Pulmonary artery endothelial cell (primary cell): ENCODE measurements at places on chromosomes 16 and 17.

- no peak for DNase-seq
Measured at GRCh38 chr16:27980076-27980775, 83.3 kb downstream of the GSG1L start.

DNA sequence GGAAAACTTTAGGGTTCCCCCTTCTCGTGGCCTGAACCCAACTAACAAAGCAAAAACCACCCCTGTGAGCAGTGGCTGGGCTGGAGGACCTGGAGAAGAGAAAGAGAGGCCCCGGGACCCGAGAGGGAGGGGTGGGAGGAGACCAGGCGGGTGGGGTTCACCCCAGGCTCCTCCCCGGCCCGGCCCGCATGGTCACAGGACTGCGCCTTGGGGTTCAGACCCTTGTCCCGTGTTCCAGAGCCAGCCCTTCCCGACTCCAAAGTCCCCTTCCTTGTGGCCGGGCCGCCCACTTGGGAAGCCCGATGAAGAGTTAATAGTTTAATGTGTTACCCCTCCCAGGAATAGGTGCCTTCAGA lies 852 bp downstream of the MARVELD3 start:
- no peak for DNase-seq

- no peak for DNase-seq
Measured at GRCh38 chr16:4690946-4691665, 2.3 kb upstream of the NUDT16L1 start.

DNA sequence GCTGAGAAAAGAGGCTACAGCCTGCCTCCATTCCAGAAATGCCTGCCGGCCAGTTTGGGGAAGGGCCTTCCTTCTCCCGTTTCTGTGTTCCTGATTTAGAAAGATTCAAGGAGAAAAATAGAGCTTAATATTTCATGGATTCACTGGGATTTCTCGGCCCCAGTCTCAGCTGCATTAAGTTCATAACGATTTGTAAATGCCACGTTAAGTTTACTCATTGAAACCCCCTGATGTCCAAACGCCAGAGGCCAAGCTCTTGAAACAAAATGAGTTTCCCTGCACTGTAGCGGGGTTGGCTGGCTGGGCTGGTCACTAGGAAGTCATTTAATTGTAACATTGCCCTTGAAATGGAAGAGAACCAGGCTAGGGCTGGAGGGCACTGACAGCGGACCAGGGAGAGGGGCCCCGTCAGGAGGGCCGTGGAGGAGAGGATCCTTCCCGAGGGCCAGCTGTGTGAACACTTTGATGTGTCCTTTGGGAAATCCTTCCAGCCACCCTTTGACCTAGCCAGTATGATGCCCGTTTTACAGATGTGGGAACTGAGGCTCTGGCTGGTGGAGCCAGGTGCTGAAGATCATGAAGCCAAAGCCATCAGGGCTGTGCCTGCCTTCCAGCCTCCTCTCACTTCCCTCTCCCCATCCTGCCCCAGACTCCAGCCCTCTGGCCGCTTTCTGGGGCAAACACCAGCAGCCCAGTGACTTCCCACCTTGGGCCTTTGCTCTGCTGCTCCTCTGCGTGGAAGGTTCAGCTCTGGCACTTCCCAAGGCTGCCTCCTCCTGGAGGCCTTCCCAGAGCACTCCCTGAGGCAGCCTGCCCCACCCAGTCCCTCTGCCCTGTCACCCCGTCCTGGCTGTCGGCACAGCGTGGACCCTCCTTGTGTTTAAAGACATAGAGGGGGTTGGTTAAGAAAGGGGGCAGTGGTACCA lies 220.6 kb downstream of the KATNIP start:
- no peak for DNase-seq

DNA sequence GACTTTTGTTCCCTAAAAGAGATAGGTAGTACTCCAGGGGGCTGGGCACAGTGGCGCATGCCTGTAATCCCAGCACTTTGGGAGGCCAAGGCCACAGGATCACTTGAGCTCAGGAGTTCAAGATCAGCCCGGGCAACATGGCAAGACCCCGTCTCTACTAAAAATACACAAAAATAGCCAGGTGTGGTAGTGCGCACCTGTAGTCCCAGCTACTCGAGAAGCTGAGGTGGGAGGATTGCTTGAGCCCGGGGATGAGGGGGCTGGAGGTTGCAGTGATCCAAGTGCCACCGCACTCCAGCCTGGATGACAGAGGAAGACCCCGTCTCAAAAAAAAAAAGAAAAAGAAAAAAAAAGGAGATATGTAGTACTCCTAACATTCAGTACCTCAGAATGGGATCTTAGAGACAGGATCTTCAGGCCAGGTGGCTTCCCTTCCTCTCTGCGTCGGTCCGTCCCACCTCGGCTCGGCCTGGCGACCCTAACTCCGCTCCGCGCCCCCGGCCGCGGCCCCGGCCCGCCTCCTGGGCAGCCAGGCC lies 89.6 kb downstream of the CDC27 start:
- no peak for DNase-seq

DNA sequence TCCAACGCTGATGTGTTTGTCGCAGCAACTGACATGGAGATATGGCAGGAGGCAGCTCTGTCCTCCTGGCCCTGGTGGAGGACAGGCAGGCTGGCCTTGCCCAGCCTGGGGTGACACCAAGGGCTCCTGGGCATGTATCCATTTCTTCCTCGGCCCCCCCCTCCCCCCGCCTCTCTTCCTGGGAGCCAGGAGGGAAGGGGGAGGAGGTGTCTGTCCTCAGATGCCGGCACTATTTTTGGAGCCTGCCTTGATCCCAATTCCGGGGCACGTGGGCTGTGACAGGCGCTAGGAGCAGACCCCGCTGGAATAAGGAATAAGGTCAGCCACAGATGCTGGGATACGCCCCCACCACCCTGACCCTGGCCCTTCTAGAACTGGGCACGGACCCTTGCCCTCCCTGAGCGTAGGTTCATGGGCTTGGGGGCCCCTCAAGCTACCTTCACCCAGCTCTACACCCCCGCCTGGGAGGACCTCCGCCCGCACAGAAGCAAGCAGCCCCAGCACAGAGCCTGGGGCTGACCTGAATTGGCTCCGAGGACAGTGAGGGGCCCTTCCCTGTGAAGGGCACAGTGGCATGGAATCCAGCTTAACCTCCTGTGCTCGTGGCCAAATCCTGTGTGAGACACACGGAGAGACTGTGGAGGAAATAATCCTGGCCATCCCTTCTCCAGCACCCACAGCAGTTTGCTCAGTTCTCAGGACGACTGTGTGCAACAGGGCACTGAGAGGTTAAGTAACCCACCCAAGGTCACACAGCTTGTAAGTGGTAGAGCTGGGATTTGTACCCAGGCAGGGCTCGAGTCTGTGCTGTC lies 24.1 kb downstream of the SEC14L5 start:
- no peak for DNase-seq

GRCh38 chr17:53321651-53322050 lies 501.1 kb upstream of the KIF2B start:
- DNase-seq, result no peak

DNA sequence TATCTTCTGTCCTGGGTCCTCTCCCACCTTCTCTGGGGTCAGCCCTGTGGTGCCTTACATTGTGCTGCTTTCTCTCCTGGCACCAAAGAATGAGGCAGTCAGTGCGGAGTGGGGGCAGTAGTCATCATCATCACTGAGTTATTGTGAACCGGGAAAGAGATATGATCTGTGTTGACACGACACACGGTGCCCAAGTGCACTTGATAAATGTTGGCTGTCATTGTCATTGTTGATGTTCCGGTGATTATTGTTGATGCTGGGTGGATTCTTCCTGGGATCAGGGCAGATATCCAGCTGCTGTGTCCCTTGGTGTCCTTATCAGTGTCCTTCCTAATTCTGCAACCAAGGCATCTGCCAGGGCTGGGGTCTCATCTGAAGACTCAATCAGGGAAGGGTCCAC lies 121.7 kb downstream of the ABCC6 start:
- no peak for DNase-seq

DNA sequence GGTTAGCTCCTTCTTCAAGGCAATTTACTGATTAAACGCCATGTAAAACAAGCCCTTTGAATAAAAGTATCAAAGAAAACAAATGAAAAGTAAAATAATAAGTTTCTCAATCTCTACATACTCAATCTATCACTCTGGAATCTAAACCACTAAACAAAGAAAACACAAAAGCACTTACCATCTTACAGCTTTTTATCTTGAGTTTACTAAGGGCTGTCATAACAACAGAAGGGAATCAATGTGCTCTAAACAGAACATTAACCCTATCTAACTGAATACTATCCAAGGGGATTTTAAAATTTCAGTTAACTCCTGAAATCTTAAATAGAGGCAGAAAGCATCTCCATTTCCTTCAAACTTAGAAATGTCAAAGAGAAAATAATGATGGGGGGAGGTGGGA lies 3.4 kb downstream of the SKA2 start:
- DNase-seq, result no peak

DNA sequence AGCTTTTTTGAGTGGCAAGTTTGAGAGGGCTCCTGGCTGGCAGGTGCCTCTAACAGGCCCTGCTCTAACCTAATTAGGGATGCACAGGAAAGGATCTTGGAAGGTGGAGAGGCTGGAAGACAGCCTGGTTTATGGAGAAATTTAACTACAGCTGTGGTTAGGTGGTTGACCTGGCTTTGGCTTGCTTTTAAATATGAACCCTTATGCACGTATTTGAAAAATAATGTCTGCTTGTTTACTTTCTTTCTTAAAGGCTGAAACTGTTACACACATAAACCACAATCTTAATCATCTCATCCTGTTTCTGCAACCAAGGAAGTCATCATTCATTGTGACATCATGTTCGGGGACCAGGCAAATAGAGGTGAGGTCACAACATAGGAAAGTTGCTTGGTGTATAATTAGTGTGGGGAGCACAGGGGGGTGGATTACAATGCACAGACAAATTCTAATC lies 23.1 kb upstream of the DHRS13 start:
- DNase-seq, result peak; percentile 69

DNA sequence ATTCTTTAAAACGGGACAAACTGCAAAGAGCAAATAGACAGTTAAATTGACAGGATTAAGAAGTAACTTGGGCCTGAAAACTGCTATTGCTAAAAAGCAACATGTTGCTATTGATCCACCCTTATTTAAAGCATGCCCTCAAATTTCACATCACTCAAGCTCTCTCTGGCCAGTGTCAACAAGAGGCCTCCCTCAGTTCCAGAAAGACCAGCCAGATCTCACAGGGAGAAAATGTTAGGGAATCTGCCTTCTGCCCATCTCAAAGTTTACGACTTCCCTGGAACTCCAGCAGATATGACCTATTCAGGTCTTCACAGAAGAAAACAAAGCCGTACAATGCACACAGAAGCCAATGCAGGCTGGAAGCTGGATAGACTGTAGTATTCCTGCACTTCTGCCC lies 8.9 kb downstream of the CFAP20 start:
- DNase-seq, result no peak

DNA sequence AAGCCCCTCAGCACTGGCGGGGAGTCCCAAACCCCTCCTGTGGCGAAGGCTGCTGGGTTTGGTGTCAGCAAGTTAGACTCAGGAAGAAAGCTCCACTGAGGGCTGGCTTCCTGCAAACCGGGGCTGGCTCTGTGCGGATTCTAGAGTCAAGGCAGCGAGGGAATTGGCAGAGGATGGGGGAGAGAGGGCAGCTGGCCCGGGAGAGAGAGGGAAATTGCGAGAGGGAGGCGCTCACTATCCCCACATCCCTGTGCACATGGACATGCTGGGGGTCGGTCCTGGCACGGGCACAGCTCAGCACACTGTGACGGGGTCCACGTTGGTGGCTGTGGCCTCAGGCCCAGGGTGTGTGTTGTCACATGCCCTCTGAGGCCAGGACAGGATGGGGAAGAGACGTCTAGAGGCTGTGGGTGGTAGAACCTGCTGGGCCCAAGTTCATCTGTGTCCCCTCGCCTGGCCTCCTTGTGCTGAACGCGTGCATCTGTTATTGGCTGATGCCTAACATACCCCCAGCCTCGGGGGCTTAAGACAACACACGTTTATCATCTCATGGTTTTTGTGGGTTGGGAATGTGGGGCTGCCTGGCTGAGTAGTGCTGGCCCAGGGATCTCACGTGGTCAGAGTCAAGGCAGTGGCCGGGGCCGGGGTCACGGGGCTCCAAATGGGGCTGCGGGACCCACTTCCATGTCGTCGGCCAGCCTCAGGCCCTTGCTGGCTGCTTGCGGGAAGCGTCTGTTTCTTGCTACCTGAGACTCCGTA lies 16.7 kb upstream of the JPH3 start:
- no peak for DNase-seq

GRCh38 chr17:62899361-62899760 lies 66.7 kb upstream of the TANC2 start:
- no peak for DNase-seq

- DNase-seq, result no peak
Measured at GRCh38 chr16:50676684-50677225, 4.4 kb downstream of the SNX20 start.

DNA sequence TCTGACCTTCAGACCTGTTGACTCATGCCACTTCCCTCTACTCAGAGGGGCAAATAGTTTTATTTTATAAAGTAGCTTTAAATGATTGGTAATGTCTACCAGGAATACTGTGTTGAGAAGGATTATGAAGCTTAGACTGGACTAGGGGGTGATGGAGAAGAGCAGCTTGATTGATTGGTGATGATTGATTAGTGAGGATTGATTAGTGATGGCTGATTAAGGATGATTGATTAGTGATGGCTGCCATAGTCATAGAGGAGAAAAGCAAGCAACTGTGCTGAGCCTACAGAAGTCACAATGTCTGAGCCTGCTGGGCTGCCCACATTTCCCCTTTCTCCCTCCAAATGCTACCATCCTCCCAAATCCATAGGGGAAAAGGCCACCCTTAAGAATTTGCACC lies 206.8 kb upstream of the SALL1 start:
- no peak for DNase-seq

DNA sequence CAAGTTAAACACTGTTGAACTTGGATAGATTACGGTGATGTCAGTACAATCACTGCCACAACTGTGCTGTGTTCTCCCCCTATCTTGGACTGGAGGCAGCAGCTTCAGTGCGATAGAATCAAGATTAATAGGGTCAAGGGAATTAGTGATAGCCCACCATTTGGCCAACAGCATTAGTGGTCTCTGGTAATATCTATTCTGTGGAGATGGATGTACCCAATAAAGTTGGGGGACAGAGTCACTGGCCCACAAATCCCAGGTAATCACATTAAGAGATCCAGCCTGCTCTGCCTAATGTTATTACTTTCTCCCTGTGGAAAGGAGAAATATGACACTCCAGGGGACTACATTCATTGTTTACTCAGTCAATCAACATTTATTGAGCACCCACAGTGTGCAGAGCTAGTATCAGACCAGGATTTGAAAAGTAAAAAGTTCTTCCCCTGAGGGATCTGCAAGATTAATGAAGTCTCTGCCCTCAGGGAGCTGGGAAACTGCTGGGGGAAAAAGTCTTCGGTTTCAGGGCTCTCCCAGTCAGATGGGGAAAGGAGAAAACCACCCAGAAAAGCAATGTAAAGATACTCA lies 23.6 kb upstream of the ATP5MC1 start:
- DNase-seq, result no peak

DNA sequence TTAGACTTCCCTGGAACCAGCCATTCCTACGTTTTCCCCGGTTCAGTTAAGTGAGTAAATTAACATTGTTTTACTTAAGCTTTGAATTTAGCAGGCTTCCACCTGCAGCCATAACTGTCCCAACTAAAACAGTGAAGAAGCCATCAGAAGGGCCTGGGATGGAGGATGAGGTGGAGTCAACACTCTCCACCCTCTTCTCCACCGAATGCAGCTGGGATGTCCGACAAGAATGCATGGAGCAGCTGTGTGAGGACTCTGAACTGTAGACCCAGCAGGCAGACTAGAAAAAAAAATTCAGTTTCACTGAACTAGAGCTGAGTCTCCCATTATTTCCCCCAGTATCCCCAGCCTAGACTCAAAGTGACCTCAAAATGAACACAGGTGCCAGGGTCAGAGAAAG lies 114.8 kb downstream of the C16orf95 start:
- DNase-seq, result no peak

- peak; percentile 17 for DNase-seq
Measured at GRCh38 chr16:8931859-8932258, 31.8 kb downstream of the USP7 start.

- no peak for DNase-seq
Measured at GRCh38 chr17:73546770-73547536, 97.3 kb downstream of the SDK2 start.
